ENCODE measurements at places on chromosomes 2 and 18.

- no peak for DNase-seq
Measured at GRCh38 chr2:59858540-59858939, 694.9 kb downstream of the BCL11A start.

GRCh38 chr2:22626621-22627020, 758.4 kb upstream of the KLHL29 start:
- no peak for DNase-seq

GRCh38 chr18:72544092-72544886, at the start of gene CBLN2:
CBLN2 (minus strand) TSS chr18:72544342; CDS start chr18:72542160, 2,182 bp downstream.
- DNase-seq = peak; percentile 69

DNA sequence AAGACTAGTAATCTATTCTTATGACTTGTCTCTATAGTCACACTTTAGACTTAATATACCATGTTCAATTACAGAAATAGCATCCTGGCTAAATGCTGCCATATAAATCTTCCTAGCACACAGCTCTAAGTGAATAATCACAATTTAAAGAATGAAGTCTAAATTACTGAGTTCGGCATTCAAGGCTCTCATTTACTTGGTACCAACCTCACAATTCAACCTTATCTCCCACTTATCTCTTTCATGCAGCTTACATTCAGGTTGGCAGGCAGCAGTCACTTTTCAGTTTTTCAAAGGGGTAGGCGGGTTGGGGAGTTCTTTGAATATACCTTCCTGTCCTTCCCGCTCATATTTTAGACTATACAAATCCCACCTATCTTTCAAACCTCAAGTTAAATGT, 1.5 kb downstream of the MMADHC start:
- DNase-seq = no peak

- no peak for DNase-seq
Measured at GRCh38 chr18:9392726-9393125, 58.2 kb downstream of the TWSG1 start.

- peak; percentile 97 for DNase-seq
Measured at GRCh38 chr2:237315170-237315828, 98.7 kb downstream of the COL6A3 start.

- no peak for DNase-seq
Measured at GRCh38 chr2:40224318-40224717, 227.6 kb downstream of the SLC8A1 start.
